ENCODE measurements at places on chromosomes 3 and 15.

GRCh38 chr3:38031022-38031994 is 1.9 kb upstream of the PLCD1 start:
- H3K4me3 ChIP-seq, result peak overlapping the region; percentile 9
- no peaks in the 10 kb centered on the region for H3K36me3 ChIP-seq
- DNase-seq, result no peak
- H3K27me3 ChIP-seq, result peaks cover 42% of the 10 kb centered on the region

- H3K27me3 ChIP-seq, result peaks cover 24% of the 10 kb centered on the region
- H3K27ac ChIP-seq, result no peak overlapping the region
- no peaks in the 10 kb centered on the region for H3K36me3 ChIP-seq
- DNase-seq, result no peak
- H3K4me1 ChIP-seq, result peaks cover 16% of the 10 kb centered on the region
Measured at GRCh38 chr3:44106756-44107155, 134.9 kb upstream of the TOPAZ1 start.

DNA sequence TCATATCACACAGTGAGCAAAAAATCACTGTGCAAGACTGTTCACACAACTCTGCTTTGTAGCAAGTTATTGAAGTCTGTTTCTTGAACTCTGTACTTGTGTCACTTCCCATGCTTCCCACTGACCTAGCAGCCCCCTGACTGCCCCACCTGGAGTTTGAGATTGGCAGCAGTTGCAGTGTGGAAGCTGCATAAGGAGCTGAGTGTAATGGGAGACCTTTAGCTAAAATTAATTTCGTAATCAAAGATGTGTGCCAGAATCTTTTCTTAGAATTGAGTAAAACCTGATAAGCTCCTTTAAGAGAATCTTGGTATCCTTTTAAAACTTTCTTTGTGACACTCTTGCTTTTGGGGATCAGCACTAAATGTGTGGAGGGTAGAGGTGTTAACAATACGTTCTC is 42.8 kb downstream of the NKIRAS1 start:
- no peaks in the 10 kb centered on the region for H3K27me3 ChIP-seq
- no peak for DNase-seq
- H3K4me3 ChIP-seq, result no peak overlapping the region
- no peaks in the 10 kb centered on the region for H3K36me3 ChIP-seq
- peaks cover 13% of the 10 kb centered on the region for H3K4me1 ChIP-seq
- no peak overlapping the region for H3K27ac ChIP-seq

GRCh38 chr3:194738254-194739093 is 52.8 kb downstream of the FAM43A start:
- H3K4me3 ChIP-seq, result no peak overlapping the region
- peaks cover 18% of the 10 kb centered on the region for H3K27me3 ChIP-seq
- no peaks in the 10 kb centered on the region for H3K36me3 ChIP-seq
- H3K27ac ChIP-seq, result no peak overlapping the region
- no peaks in the 10 kb centered on the region for H3K4me1 ChIP-seq

DNA sequence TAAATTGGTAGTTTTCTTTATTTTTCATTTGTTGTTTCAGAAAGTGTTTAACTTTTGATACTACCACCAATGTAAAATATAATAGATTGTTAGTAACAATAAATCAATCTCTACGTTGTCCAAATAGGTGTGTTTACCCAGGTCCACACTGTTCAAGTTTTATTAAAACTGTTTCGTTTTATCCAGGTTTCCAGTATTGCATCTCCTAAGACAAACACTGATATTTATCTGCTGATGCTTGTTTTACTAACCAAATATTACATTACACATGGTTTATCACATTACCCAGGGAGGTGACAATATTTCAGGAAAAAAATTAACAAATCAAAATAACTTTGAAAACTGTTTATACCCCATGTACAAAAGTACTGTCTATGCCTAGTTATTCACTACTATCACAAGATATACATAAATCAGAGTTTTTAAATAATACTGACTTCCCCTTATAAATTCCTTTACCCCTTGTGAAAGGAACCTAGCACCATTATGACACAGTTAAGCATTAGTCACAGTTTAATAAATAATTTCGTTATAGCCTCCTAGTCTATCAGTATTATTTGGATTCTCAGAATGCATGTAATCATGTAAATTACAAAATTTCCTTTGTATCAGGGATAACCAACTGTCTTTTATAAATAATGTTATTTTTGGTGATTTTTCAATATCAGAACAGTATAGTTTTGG is 205.3 kb downstream of the ZBTB20 start:
- no peak for DNase-seq
- peaks cover 15% of the 10 kb centered on the region for H3K36me3 ChIP-seq
- no peak overlapping the region for H3K4me3 ChIP-seq
- no peaks in the 10 kb centered on the region for H3K27me3 ChIP-seq
